ENCODE measurements at places on chromosomes 16 and 17.

GRCh38 chr16:85878875-85879274 is 20.1 kb upstream of the IRF8 start:
- DNase-seq = no peak

DNA sequence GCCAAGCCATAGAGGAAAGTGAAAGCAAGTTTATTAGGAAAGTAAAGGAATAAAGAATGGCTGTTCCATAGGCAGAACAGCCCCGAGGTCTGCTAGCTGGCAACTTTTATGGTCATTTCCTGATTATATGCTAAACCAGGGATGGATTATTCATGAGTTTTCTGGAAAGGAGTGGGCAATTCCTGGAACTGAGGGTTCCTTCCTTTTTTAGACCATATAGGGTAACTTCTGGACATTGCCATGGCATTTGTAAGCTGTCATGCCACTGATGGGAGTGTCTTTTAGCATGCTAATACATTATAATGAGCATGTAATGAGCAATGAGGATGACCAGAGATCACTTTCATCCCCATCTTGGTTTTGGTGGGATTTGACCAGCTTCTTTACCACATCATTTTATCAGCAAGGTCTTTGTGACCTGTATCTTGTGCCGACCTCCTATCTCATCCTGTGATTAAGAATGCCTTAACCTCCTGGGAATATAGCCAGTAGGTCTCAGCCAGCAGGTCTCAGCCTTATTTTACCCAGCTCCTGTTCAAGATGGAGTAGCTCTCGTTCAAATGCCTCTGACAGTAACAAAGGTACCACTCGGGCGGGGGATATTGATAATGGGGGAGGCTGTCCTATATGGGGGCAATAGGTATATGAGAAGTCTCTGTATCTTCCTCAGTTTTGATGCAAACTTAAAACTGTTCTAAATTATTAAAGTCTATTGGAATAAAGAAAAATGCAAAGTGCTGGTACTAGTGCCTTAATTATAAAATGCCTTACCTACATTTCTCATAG is 38.9 kb upstream of the HELZ start:
- no peak for DNase-seq

DNA sequence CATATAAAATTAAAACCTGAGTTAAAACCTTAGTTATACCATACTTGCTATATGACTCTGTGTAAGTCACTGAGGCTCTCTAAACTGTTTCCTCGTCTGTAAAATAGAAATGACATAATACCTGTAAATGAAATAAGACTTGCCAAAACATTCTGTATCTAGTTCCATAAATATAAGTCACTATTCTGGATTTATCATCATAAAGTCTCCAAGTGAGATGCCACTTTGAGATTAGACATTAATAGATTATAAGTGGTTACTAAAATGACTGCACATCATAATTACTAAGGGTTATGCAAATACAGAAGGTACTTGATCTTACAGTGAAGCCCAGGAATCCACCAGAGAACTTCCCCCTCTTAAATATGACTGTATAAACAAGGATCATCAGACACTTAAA is 12.0 kb upstream of the BRIP1 start:
- DNase-seq = no peak

GRCh38 chr17:6286233-6286632 is 148.7 kb downstream of the AIPL1 start:
- DNase-seq = no peak

GRCh38 chr16:48608871-48609651 is 919 bp downstream of the N4BP1 start:
- DNase-seq = no peak

GRCh38 chr16:31441956-31442355 is 633 bp downstream of the ZNF843 start:
- no peak for DNase-seq

DNA sequence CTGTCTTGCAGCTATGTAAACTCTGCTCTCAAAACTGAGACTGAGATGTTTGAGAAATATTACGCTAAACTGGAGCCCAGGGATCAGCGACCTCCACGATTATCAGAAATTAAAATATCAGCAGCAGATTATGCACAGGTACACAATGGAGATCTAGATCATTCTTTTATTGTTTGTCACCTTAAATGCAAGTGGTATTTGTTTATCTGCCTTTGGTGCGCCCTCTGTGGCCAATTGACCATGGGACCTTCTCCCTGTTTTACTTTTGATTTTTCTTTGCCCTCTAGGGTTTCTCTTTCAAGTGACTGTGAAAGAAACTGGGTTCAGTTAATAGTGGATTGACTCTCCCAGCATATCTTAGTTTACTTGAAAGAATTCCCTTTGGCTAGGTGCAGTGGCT is 42.1 kb downstream of the PRSS54 start:
- DNase-seq = no peak

GRCh38 chr17:40872416-40872815 is 5.4 kb upstream of the KRT12 start:
- DNase-seq = no peak

DNA sequence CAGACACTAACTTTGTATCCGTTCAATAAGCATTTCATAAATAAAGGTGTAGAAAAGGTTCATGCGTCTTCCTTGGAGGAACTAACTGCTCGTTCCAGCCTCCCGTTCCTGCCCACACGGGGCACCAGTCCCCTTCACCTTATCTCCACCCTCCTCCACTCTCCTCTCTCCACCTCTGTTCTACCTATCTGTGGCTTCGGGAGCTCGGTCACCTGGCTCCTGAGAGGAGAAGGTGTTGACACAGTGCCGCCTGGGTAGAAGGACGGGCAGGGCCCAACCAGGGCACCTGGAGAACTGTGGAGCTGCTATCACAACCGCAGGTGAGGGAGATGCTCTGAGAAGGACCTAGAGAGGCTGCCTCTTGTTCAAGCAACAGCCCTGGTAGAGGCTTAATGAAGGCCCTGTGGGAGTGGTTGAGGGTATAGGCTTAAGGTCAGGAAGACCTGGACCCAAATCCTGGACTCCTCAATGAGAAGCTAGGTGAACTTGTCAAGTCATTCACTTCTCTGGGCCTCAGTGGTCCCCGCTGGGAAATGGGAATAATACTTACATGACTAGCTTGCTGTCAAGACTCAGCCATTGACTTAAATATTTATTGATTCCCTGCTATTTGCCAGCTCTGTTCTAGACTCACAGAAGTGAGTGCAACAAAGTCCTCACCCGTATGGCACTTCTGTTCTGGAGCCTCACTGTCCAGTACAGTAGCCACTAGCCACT is 9.6 kb upstream of the MINK1 start:
- DNase-seq = no peak

DNA sequence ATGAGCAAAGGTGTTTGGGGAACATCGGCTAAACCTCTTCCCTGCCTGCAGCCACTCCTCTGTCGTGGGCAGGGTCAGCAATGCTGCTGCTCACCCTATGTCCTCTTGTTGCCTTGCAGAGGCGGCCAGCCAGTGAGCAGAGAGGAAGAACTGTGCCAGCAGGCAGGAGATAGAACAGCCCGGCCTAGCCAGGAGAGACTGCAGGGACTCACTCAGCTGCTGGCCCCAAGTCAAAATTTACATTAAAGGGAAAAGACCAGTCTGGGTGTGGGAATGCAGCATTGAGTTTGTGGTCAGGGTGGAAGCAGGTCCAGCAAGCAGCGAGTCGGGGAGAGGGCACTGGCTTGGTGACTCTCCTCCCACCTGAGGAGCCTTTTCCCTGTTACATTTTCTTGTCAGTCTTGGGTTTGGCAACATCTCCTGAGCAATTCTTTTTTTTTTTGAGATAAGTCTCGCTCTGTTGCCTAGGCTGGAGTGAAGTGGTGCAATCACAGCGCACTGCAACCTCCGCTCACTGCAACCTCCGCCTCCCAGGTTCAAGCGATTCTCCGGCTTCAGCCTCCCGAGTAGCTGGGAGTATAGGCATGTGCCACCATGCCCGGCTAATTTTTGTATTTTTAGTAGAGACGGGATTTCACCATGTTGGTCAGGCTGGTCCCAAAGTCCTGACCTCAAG is 22.7 kb downstream of the LIG3 start:
- DNase-seq = no peak

DNA sequence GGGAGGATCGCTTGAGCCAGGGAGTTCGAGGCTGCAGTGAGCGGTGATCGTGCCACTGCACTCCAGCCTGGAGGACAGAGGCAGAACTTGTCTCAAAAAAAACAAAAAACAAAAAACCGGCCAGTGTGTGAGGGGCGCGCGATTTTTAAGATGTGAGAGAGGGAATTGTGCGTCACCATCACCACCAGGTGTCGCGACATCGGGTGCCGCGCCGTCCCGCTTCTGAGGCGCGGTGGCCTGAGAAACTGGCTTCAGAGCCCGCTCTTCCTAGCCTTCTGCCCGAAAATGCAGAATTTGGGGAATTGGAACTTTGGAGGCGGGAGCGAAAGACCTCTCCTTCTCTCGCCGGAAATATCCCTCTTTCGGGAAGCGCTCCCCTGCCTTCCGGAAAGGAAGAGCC is 524.8 kb downstream of the KCNJ18 start:
- DNase-seq = no peak

Data from hematopoietic multipotent progenitor cell treated with erythropoietin and hydrocortisone succinate and interleukin-3 and kit ligand, for 15 days (in vitro differentiated cells).